ENCODE measurements at places on chromosomes 1 and 21.

GRCh38 chr1:87799451-87799850 is 470.8 kb downstream of the LMO4 start:
- no peak for DNase-seq

- no peak for DNase-seq
Measured at GRCh38 chr1:240415532-240415931, 196.4 kb downstream of the GREM2 start.

DNA sequence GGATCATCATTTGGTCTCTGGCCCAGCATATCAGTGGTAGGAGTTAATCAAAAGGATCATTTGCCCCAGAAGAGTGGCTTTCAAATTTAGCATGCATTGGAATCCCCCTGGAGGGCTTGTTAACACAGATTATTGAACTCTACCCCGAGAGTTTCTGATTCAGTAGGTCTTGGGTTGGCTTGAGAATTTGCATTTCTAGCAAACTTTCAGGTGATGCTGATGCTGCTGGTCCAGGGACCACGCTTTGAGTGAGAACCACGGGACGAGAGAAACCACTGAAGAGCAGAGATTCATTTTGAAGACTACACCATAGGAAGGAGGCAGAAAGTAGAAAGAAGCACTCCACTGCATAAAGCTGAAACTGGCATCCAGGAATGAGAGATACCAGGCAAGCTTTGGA is 81.3 kb upstream of the DUSP10 start:
- no peak for DNase-seq

DNA sequence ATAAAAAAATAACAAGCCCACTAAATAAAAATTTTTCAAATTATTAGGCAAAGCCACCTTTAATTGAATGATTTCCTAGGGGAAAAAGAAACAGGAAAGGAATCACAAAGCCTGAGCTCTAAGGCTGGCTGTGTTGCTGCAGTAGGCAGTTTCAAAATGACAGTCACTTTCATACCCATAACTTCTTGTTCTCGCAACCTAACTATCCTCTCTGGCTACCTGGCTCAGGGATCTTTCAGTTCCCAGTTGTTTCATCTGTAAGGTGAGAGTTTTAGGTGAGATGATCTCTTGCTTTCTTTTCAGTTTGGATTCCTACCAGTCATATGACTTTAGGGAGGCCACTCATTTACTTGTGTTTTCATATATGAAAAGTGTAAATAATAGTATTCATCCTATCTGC is 226.1 kb downstream of the ASTN1 start:
- DNase-seq = no peak

DNA sequence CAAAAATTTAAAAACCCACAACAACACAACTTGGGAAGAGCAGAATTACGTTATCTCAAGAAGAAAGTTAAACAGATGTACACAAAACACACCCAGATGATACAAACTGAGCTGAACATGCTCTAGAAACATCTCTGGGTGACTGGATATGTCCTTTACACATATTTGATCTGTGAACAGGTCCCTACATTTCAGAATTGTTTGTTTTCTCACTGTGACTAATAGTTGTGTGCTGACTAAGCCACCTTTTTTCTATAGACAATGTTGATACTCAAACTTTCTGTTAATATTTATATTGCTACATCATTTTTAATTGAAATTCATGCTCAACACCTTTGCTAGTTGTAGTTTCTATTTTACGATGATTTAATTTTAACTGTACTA is 1.0 kb upstream of the F11R start:
- no peak for DNase-seq

DNA sequence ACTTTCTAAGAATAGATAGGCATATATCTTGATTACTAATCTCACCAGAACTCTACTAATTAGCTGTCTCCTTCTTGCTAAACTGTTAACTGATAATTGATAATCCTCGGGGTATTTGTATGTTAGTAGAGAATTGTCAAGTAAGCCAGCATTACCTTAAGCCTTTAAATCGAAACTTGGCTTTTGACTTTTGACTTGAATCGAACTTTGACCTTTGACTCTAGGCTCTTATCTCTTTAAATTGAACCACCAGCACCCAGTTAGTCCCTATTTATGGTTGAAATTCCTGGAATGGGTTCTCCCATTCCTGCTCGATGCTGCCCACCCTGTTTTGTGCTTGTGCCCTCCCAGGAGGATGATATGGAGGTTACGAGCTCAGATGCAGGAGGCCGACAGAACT is 244.4 kb downstream of the TGFB2 start:
- DNase-seq = no peak

DNA sequence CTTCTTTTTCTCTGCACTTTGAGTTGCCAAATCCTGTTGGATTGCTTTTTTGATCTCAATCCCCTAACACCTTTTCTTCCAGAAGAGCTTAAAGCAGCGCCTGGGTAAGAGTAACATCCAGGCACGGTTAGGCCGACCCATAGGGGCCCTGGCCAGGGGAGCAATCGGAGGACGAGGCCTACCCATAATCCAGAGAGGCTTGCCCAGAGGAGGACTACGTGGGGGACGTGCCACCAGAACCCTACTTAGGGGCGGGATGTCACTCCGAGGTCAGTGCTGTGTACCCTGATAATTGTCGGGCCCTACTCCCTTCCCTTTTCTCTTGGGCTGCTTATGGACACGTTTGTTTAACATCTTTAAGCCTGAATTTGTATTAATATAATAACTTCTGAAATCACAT is 8.3 kb downstream of the CHTOP start:
- DNase-seq = no peak

DNA sequence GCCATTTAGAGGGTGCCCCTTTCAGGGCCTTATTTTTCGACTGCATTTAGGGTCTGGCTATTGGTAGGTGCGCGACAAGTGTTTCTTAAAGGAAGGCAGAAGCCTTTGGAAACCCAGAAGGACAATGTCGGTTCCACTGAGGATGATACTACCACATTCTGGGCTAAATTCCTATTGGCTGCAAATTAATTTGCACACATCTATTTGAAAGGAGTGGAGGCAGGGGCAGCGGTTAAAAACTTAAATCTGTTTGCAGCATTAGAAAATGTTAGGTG is 1.1 kb downstream of the PATJ start:
- no peak for DNase-seq

DNA sequence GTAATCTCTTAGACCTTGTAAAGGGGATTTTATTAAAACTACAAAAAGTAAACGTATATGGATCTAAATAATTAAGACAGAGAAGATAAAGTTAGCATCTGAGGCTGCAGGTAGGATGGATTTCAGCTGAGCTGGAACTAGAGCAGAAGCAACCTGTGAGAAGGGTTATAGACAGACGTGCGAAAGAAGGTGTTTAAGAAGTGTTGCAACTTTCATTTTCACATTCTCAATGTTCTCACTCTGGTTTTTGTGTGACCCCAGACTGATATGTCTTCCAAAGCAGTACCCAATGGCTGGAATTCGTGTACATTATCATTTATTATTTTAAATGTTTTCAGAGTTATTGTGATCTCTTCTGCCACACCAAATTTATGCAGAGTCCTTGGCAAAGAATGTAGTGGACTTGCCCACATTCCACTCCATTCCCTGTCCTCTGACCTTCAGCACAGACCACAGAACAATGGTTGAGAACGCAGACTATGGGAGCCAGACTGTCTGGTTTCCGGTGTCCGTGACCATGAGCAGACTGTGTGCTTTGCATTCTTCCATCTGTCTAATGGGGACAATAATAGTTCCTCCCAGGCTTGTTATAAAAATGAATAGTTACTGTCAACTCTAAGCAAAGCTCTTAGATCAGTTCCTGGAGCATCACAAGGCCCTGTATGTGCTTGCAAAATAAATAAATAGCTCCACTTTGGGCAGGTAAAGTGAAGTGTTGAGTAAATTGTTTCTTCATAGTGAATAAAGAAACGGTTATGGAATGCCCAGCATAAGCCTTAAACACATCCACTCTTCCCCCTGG is 140.6 kb upstream of the SAMSN1 start:
- no peak for DNase-seq

DNA sequence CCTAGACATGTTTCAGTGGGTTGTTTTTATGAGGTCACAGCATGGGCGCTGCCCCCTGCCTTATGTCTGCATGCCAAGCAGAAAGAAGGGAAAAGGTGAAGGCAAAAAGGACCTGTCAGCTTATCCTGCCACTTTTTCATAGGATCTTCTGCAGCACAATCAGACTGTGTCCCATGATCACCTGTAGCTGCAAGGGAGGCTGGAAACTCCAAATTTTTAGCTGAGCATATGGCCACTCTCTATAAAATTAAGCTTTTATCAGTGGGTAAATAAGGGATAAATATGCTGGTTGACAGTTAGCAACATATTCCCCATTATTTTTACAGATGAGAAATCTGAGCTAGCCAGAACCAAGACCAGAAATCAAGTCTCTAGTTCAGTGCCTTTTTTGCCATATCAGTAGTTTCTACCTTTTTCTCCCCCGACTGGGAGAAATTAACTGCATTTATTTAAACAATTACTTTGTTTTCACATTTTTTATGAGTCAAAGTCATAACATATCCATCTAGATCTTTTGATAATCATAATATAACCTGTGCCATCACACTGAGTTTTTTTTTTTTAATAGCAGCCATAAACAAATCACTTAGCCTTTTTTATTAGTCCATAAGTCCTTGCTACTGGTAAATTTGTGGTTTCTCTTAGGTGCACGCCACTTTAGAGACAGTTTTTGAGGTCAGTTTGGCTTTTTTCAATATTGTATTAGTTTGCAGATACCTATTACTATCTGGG is 307.0 kb downstream of the NFIA start:
- no peak for DNase-seq

- no peak for DNase-seq
Measured at GRCh38 chr21:17402937-17403336, 109.9 kb upstream of the CXADR start.

GRCh38 chr1:40141878-40142535 is 19.2 kb upstream of the RLF start:
- DNase-seq = no peak

GRCh38 chr1:234961456-234962339 is 166.9 kb downstream of the TOMM20 start:
- no peak for DNase-seq

DNA sequence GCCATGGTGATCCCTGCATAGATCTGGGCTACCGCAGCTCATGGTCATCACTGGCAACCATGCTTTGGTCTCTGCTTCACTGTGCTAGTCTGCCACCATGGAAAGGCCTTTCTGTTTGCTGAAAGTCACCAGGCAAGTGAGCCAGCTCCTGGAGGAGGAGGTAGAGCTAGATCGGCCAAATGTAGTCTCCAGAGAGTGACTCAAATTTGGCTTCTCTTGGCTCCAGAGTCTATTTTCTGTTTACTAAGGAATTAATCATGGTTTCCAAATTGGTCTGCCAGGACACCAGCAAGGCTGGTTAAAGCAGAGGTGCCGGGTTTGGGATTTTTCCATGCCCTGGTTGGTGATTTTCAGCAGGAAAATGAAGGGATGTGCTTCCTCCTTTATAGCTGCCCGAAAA is 52.7 kb upstream of the IVNS1ABP start:
- DNase-seq = no peak

GRCh38 chr1:109371341-109371739 is 26.4 kb downstream of the SORT1 start:
- DNase-seq = no peak

DNA sequence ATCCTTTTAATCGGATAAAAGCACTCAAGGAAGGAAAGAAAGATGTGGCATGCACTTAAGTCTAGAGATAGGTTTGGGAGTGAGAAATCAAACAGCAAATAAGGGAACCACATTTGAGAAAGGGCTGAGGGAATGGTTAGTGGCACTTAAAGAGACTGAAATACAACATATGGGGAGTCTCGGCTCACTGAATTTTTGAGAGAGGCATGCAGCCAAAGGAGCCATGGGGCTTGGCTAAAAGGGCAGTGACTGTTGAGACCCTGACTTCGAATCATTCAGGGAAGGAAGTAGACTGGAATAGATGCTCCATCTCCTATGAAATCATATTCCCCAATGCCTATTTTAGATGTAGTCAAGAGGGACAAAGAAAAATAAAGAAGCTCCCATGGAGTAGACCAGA is 58.3 kb upstream of the HAO2 start:
- no peak for DNase-seq

Data from CD4-positive, CD25-positive, alpha-beta regulatory T cell (primary cell).